ENCODE measurements at places on chromosomes 4 and X.

DNA sequence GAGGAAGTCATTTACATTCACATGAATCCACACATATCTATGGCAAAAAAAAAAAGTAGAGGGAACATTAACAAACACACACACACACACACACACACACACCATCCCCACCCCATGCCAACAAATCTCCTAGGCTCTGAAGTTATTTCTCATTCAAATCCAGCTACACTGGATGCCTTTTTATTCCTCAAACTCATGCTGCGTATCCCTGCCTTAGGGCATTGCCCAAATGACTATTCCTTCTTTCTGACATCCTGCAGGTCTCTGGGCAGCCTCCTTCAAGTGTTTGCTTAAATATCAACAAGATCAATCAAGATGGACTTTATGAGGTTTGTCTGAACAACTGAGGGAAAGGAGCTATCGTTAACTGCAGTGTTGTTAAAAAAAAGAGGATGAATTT is 106.5 kb upstream of the FAM9A start:
- no peak for DNase-seq

DNA sequence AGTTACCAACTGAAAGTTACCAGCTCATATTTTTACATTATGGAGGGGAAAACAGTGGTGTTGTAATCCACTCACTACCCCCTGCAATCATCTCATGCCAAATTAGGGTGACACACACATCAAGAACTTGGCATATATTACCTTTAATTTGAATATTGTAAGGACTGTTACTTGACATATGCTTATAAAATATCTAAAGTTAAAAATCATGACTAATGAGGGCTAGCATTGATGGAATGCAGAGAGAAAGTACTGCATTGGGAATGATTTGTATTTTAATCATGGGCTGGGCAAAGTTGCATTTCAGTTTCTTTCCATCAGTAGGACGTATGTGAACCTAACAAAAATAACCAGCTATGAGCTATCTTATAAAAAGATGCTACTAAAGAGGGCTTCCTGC is 517.5 kb upstream of the GRIA3 start:
- no peak for DNase-seq

DNA sequence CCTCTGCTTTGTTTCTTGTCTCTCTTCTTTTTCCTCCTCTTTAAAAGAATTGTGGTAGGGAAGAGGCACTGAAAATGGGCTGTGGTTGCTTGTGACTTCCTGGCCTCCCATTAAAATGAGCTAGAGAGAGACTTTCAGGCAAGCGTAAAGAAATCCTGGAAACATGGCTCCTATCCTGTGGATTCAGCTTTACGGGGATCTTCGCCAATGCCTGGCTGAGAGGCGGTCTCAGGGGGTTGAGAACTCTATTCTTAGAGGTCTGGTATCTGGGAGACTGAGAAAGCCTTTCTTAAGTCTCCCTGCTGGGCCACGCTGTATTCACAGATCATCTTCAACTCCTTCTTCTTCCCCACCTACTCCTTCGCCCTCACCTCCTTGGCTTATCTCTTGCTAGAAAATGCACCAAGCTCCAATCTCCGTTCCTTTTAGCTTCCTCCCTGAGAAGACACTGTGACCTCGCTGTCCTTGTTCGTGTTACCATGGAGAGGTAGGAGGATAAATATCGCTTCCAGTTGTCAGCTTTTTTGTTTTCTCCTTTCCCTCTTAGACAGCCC is 542 bp upstream of the KLF8 start:
- DNase-seq, result no peak

DNA sequence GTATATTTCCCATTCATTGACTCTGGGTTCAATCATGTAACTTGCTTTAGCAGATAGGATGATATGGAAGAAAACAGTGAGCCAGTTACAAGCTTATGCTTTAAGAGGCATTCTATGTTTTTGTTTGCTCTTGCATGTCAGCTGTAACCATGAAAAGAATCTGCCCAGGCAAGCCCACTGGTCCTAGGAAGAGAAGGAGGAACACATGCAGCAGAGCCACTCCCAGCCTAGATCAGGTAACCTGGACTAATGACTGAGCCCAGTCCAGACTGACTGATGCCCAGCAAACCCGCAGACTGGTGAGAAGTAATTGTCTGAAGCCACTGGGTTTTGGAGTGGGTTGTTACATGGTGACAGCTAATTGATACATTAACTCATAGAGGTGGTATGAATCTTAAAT is 167.9 kb downstream of the COL4A6 start:
- DNase-seq, result no peak

GRCh38 chrX:129310000-129310399 is 213.3 kb downstream of the SMARCA1 start:
- no peak for DNase-seq

DNA sequence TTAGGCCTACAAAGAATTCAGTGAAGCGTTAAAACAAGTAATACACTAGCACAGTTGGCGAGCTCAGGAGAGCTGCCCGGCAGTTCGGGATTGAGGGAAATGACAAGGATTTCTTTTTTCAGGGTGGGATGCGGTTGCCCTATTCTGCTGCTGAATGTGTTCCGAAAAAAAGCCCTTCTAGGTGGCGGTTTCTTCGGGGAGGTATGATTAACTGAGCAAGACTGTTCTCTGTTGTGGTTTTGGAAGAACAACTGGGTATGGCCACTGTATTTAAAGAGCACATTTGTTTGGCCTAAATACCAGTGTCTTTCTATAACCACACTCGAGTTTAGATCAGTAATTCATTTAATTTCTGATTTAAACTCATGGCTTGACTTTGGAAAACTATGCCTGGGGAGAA is 459.7 kb upstream of the FAT1 start:
- DNase-seq, result no peak

- no peak for DNase-seq
Observed at GRCh38 chrX:8297766-8298165, 126.7 kb upstream of the VCX2 start.

DNA sequence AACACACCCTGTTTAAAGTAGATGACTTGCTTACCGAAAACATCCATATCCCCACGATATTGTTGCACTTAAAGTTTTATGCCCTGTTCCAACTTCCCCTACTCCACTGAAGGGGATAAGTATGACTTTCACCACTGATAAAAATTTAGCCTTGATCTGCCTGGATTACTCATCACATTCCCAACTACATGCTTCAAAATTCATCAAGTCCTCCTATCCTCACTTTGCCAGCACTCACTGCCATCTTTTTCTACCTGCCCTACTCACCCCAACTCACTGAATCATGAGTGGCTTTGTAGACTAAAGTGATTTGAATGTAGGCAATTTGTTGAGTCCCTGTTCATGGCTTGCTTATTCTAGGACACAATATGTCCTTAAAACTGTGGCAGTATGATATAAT is 12.2 kb upstream of the GPRIN3 start:
- DNase-seq, result no peak

DNA sequence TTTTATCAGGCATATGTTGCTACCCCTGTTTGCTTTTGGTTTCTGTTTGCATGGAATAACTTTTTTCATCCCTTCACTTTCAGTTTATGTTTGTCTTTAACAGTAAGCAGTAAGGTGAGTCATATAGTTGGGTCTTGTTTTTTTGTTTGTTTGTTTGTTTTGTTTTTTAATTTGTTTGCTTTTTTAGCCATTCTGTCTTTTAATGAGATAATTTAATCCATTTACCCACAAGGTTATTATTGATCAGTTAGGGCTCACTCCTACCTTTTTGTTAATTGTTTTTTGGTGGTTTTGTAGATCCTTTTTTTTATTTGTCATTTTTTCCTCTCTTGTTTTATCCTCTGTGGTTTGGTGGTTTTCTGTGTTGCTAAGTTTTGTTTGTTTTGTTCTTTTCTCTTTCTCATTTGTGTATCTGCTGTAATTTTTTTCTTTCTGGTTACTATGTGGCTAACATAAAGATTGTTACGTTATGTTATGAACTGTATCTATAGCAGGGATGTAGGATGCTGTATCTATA is 379.5 kb upstream of the MAD2L1 start:
- no peak for DNase-seq

- DNase-seq, result no peak
Observed at GRCh38 chrX:101229170-101229569, 9.6 kb downstream of the DRP2 start.

DNA sequence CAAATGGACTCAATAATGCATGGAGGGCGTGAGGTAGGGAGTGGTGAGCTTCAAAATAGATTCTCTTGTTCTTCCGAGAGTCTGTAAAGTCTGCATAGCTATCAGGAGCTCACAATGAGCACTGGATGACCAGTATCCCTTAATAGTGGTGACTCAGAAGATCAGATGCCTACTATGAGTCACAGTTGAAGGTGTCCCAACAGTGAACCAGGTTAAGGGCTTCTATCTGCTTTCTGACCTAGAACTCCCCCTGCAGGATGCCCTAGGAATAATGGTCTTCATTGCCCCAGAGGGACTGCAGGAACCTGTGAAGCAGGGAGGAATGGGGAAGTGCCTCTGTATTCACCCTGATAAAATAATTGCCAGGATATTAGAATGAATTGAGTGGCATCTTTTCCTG is 22.1 kb downstream of the DGKK start:
- no peak for DNase-seq

GRCh38 chrX:124433186-124433585 is 86.8 kb downstream of the SH2D1A start:
- no peak for DNase-seq

- no peak for DNase-seq
Observed at GRCh38 chr4:69781458-69782418, 21.3 kb upstream of the SULT1B1 start.
